Occipital lobe (tissue), 3 donors: ENCODE measurements at places on chromosomes 13 and 19. TPM values are rescaled to one million over a fixed set of nuclear protein-coding genes. Genes with fewer than 3 reads are reported as not detected.

The EBI3 gene
- 0.47 TPM for total RNA-seq

The MEDAG gene
- 0.78 TPM for total RNA-seq

The CDK8 gene
- 57.4 TPM for total RNA-seq

The TSKS gene
- total RNA-seq = 0.31 TPM

The ZNF541 gene
- not detected for total RNA-seq

The IQCN gene
- total RNA-seq = 0.47 TPM
